ENCODE measurements at places on chromosomes 5 and 9.

DNA sequence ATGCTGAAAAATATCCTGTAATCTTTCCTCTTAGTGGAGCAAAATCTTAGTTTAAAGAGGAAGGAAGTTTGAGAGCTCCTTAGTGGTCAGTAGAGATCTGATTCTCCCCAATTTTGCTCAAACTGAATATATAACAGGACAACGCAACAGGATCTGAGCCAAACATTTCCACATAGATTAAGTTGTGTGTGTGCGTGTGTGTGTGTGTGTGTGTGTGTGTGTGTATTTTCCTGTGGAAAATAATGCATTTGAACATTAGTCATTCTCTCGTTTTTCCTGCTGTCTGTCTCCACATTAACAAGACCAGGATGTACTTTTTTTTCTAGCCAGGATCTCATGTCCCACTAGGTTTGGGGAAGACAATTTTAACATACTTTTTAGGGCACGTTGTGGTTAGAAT, 312.1 kb upstream of the CDH18 start:
- no peak for DNase-seq

DNA sequence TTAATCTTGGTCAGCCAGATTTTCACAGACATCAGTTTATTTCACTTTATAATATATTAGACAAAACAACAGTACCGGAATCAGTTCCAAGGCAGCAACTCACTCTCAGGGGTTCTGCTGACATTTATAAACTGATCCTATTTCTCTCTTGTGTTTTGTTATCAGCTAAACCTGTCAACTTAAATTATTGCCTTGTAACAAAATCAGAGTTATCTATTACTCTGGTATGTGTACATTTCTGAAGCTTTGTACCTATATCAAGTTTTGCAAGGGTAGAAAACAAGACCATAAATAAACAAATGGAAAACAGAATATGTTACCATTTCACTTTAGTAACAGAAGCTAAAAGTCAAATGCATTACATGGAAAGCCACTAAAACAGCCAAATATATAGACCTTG, 122.1 kb downstream of the SIL1 start:
- DNase-seq, result no peak

DNA sequence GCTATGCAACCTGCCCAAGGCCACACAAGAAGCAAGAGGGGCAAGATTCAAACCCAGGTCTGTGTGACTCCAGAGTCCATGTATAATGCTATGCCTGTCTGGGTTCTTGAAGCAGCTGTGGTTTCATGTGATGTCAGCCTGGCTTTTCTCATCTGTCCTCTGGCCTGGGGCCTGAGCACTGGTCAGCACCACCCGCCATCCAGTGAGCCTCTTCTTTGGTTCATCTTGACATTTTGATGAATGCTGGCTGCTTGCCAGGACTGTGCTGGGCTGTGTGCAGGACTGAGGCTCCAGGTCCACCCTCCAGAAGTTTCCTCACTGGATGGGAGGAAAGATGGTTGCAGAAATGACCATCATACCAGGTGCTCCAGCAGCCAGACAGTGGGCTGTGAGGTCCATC, 61.5 kb downstream of the TSTD2 start:
- no peak for DNase-seq

DNA sequence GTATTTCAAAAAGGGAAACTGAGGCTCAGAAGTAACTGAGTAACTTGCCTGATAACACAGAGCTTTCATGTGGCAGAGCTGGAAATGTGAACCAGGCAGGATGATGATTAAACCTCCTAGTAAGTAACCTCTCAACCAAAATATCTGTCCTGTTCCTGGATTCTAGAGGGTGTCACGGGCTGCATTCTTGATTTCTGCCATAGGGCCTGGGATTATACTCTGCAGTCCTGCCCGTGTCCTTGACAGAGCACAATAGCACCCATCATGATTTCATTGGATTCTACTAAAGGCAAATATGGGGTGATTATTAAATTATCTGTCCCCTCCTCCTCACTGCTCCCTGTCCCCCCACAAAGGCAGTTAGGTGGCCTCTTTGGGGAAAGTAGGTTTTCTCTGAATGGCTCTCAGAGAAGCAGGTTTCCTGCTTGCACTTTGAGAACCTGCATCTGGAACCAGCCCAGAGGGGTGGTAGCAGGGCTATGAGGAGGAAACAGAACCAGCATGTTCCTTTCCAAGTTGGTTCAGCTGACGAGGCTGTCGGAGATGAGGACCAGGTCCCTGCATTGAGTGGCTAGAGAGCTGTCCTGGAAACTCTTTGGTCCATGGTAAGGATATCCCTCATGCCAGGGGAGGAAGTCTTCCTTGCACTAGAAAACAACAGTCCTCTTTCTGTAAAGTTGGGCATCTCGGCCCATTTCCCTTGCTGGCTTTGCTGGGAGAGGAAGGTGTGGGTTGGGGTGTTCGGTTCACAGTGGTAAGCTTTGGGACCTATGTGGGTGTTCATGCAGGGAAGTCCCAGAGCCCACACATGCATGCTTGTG, 36.6 kb downstream of the PPARGC1B start:
- DNase-seq, result no peak

- DNase-seq, result no peak
Measured at GRCh38 chr5:87452837-87453236, 40.1 kb upstream of the CCNH start.

GRCh38 chr9:114629563-114630090, 18.5 kb downstream of the TMEM268 start:
- no peak for DNase-seq

DNA sequence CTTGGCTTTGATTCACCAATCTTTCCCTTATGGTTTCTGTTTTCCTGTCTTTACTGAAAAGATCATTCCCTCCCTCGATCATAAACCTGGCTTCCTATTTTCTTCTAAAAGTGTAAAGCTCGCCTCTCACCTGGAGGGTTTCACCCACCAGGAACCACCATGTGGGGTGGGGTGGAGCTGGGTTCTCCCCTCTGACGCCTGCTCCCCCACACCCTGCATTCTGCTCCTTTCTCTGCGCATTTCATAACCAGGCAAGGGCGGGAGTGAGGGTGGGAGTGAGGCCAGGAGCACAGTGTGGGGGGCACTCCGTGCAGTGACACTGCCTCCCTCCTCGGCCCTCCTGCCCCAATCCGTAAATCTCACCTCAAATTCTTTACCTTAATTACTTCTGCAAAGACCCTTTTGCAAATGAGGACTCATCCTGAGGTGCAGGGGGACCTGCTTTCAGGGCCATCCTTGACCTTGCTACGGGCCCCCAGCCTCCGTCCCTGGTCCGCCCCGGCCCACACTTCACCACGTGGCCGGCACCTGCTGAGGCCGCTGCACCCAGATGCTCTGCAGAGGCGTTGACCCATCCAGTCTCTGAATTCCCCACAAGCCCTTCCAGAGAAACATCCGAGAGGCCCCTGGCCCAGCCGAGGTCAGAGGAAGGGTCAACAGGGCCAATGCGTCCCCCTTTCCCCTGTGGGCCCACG, 59.3 kb downstream of the KCNT1 start:
- DNase-seq, result no peak

DNA sequence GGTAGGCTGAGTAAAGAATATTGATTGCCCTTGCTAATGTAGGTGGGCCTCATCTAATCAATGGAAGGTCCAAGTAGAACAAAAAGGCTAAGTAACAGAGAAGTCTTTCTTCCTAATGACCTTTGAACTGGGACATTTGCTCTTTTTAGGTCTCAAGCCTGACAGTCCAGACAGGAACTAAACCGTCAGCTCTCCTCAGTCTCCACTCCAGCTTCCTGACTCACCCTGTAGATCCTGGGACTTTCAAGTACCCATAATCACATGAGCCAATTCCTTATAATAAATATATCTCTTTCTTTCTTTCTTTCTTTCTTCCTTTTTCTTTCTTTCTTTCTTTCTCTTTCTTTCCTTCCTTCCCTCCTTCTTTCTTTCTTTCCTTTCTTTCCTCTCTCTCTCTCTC, 479.5 kb upstream of the PAPPA start:
- no peak for DNase-seq

- no peak for DNase-seq
Measured at GRCh38 chr9:14956208-14956607, 46.0 kb upstream of the FREM1 start.

DNA sequence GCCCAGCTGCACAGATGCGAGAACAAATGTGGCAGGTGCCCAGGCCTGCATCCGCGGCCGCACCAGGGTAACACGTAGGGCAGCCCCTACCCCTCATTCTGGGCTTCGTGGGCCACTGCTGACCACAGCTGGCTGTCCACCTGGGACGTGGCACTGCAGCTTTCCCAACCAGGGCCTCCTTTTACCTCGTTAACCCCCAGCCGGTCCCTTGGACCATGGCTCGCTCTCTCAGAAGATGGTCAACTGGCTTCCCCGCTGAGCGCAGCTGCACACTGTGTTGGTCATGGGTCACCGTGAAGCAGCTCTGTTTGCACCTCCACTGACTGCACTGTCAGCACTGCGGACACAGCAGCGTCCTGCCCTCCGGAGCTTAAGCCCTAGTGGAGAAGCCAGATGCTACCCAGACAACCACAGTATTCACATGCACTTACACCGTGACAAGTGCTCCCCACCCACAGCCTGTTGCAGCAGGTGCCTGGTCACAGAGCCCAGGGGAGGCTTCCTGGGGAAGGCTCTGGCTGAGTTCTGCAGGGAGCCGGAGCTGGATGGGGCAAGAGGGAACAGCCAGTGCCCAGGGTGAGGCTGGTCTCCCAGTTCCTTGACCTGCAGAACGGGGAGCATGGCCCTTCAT, 10.5 kb upstream of the PLEKHG4B start:
- DNase-seq, result no peak

DNA sequence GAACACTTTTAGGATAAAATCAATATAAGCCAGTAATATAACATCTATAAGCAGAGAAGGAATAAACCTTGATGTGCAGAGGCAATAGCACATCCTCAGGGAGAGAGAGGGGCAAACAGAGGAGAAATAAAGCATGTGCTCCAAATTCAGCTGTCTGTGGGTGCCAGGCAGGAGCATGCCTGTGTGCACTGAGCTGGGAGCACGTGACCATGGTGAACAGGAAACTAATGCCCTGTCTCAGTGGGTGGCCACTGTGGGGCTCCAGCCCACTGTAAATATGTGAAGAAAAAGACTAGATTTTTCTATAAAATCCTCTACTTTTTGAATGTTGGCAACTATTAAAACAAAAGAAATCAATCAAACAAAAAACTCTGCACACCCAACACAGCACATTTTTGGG, 55.3 kb downstream of the FYB1 start:
- no peak for DNase-seq

GRCh38 chr9:76107482-76107881, 217.0 kb downstream of the PCSK5 start:
- no peak for DNase-seq

DNA sequence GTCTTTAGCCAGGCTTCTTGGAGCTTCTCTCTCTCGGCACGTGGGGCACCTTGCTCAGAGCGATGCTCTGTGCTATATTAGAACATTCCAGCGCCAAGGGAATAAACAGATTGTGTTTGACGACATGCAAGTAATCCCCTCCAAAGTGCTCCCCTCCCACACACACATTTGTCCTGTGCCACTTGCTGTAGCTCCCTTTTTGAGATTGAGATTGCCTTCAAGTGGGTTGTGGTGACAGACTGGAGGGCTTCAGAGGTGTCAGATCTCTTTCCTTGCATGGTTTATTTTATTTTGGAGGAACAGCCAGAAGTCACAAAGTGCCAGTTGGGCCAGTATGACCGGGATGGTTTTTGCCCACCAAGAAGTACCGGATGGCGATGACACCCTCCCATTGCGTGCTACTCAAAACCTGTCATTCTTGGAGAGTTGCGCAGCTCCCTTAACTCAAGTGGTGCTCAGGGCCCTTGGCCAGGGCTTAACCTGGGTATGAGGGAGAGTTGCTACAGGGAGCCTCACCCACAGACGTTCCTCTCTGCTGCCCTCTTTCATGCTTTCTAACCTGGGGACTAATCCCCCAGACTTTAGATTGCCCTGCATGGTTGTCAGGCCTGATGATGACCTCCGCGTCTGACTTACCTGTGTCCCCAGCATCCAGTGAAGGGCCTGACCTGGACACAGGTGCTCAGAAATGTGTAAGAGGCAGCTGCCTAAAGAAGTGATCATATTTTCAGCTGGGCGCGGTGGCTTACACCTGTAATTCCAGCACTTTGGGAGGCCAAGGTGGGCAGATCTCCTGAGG, 18.8 kb upstream of the RPL26L1 start:
- DNase-seq, result no peak

DNA sequence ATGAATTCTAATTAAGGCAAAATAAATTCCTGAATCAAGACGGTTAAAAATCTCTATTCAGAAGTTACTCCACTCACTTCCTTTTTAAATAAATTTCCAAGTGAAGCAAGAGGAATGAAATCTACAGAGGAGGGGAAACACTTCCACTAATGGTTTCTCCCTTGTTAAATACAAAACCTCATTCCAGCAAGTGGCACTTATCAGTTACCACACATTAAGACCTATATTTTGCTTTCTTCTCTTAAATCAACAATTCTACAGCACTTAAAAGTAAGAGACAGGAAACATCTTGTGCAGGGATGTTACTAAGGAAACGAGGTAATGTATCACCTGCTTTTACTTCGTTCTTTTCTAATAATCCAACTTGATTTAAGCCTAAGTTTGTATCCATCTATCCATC, 172.6 kb downstream of the RAPGEF6 start:
- no peak for DNase-seq

DNA sequence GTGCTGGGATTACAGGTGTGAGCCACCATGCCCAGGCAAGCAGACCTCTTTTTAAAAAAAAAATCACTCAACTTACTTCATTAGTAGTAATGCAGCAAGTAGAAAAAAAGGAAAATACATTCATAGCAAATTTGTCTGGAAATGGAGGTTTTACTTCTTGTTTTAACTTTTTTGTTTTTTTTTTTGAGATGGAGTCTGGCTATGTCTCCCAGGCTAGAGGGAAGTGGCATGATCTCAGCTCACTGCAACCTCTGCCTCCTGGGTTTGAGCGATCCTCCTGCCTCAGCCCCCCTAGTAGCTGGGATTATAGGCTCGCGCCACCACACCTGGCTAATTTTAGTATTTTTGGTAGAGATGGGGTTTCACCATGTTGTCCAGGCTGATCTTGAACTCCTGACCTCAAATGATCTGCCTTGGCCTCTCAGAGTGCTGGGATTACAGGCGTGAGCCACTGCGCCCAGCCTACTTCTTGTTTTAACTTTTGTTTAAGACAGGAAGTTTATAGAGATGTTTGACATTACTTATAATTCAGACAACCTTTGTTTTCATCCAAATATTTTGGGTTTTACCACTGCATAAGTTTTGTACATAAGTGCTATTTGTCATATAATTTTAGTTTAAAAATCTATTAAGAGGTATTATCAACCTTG, 26.5 kb downstream of the UBE2R2 start:
- DNase-seq, result no peak

GRCh38 chr9:21506626-21507482, 24.7 kb upstream of the IFNE start:
- no peak for DNase-seq

DNA sequence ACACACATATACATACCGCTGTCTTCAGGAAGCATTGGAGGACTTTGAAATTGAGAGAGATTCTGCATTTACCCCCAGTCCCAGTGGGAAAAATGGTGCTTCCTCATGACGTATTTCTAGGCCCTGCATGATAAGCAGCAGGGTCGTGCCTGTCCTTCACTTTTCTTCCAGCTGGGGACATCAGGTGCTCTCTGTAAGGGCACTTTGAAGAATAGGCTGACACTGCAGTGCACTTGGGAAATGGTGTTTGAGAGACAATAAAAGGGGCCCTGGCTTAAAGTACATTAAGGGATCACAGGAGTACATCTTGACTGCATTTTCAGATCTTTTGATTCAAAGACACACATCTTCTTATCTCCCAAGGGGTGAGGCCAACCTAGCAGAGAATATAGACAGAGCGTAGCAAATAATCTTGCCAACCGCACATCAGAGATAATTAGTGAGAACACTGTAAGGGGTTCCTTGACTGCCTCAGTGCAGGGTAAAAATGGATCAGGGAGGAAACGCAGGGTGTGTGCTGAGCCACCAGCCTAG, 437.9 kb downstream of the CSNK1G3 start:
- DNase-seq, result no peak

- DNase-seq, result no peak
Measured at GRCh38 chr9:121359351-121360294, 10.4 kb downstream of the STOM start.

All from activated CD8-positive, alpha-beta memory T cell treated with anti-CD3 and anti-CD28 coated beads for 4 hours (primary cell).